GM23338 (cell line): ENCODE measurements at places on chromosomes 12 and 14.

DNA sequence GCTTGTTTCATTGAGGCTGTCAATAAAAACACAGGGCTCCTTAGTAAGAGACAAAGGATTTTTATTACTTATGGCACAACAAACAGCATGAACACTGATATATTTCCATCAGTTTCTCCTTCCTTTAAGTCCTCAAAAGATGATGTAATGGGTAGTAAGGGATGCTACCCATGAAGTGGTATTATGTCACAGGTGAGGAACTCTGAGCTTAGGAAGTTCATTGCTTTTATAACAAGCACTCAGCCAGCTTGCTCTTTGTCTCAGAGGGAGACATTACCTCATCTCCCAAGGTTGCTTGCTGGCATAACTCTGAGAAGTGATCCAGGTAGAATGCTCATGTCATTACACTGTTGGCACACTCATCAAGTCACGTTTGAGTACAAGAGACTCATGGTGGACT, 287.0 kb upstream of the OR4E1 start:
- DNase-seq = no peak
- no peak overlapping the region for H3K27ac ChIP-seq
- H3K4me3 ChIP-seq = no peak overlapping the region
- H3K4me1 ChIP-seq = no peaks in the 10 kb centered on the region
- H3K27me3 ChIP-seq = no peaks in the 10 kb centered on the region

- peak; percentile 82 for DNase-seq
- H3K27ac ChIP-seq = no peak overlapping the region
- peaks cover 17% of the 10 kb centered on the region for H3K4me1 ChIP-seq
- no peaks in the 10 kb centered on the region for H3K36me3 ChIP-seq
These were observed 227.7 kb upstream of the CRY1 start for GRCh38 chr12:107320929-107321631.

GRCh38 chr12:53991077-53991460, 6.1 kb downstream of the HOXC10 start:
- DNase-seq = no peak
- peaks cover 42% of the 10 kb centered on the region for H3K4me1 ChIP-seq
- H3K4me3 ChIP-seq = no peak overlapping the region
- peaks cover 100% of the 10 kb centered on the region for H3K27me3 ChIP-seq
- H3K36me3 ChIP-seq = no peaks in the 10 kb centered on the region

DNA sequence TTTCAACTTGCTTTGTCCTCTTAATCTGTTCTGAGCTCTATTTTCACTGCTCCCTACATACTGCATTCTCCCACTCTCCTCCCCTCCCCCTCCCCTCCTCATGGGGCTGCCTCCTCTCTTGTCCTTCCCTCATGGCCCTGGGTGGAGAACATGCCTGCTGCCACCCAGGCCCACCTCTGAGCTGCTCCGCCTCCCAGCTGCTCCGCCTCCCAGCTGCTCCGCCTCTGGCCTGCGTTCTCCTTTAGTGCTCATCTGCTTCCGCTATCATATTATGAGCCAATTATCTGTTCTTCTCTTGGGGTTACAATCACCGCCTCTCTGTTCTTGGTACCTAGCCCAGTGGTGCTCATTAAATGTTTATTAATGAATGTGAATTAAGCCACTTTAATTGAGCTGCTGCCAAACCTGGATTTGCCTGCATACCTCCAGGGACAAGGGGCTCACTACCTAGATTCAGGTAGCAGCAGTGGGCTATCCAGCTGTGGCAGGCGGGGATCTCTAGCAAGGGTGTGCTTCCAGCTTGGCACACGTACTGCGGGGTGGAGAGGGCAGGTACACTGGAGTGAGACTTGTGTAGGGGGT, 32.0 kb upstream of the FAM181A start:
- peaks cover 20% of the 10 kb centered on the region for H3K4me1 ChIP-seq
- no peaks in the 10 kb centered on the region for H3K27me3 ChIP-seq
- H3K4me3 ChIP-seq = no peak overlapping the region
- DNase-seq = peak; percentile 67

- no peak for DNase-seq
- no peaks in the 10 kb centered on the region for H3K27me3 ChIP-seq
- H3K4me1 ChIP-seq = 0 out of 2 replicates have a peak, but pooled peaks cover 3% of the 10 kb centered on the region
- H3K36me3 ChIP-seq = no peaks in the 10 kb centered on the region
These were observed 55.3 kb upstream of the STON2 start for GRCh38 chr14:81455390-81455789.

GRCh38 chr12:92921877-92922276, 7.2 kb downstream of the EEA1 start:
- no peaks in the 10 kb centered on the region for H3K36me3 ChIP-seq
- DNase-seq = no peak
- H3K4me1 ChIP-seq = peaks cover 8% of the 10 kb centered on the region
- no peak overlapping the region for H3K4me3 ChIP-seq
- H3K27ac ChIP-seq = no peak overlapping the region

DNA sequence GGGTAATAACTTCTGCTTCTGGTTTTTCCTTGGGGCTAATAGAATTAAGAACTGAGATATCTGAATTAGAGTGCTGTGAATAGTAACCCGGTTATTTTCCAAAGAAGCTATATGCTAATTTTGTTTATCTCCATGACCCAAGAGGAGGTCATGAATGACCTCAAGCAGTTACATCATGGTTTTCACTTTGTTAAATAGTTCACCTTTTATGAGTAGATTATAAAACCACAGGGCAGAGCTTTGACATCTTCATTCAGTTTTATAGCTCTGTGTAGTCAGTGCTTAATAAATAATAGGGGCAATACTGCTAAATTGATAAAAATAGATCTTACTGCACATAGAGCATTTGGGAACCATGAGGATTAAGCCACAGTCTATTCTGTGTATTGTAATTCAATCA, 462.2 kb downstream of the LRIG3 start:
- no peaks in the 10 kb centered on the region for H3K4me1 ChIP-seq
- no peak for DNase-seq
- H3K27me3 ChIP-seq = no peaks in the 10 kb centered on the region
- H3K27ac ChIP-seq = no peak overlapping the region
- H3K4me3 ChIP-seq = no peak overlapping the region

GRCh38 chr14:91341751-91342154, 75.9 kb downstream of the CCDC88C start:
- no peaks in the 10 kb centered on the region for H3K4me1 ChIP-seq
- H3K4me3 ChIP-seq = no peak overlapping the region

- H3K27me3 ChIP-seq = no peaks in the 10 kb centered on the region
- H3K36me3 ChIP-seq = no peaks in the 10 kb centered on the region
- H3K27ac ChIP-seq = no peak overlapping the region
These were observed 98.4 kb downstream of the CCDC60 start for GRCh38 chr12:119432949-119433348.

DNA sequence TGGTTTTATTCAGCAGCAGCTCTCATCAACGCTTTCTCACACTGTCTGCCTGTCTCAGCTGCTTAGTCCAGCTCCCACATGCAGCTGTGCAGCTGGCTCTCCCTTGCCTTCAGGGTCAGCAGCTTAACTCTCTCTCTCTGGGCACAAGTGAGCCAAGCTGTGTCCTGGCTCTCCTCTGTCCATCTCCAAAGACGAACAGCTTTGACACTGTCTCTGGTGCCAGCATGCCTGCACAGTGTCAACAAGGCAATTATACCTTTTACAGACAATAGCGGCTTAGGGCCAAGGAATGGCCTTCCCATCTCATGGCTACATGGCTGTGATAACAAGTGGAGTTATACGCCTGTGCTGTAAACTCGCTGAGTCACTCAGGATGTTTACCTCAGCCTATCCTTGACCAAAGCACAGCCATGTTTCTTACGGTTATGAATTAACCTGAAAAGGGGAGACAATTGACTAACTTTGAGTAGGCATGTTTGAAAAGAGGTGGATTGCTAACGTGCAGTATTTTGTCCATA, 38.4 kb upstream of the MANSC4 start:
- no peak overlapping the region for H3K4me3 ChIP-seq
- H3K27me3 ChIP-seq = no peaks in the 10 kb centered on the region
- no peaks in the 10 kb centered on the region for H3K4me1 ChIP-seq
- no peak overlapping the region for H3K27ac ChIP-seq

DNA sequence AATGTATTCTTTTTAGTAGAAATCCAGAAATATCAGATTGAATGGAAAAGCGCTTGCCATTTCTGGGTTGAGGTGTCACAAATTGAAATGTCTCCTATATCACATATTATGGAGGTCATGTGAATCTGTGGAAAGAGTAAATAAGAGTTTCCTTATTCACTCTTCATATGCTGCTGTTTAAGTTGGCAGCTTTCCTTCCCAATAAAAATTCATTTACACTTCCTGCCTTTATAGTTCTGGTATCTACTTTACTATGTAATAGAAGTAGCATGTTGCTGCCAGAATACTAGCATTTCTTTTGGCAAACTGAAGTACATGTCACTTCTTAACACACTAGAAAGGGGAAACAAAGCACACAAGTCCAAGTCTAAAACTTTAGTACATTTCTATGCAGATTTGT, 60.8 kb downstream of the SDR9C7 start:
- H3K36me3 ChIP-seq = peaks cover 2% of the 10 kb centered on the region; the same call in 1 of the 2 replicates
- DNase-seq = no peak
- peaks cover 9% of the 10 kb centered on the region for H3K4me1 ChIP-seq
- H3K27me3 ChIP-seq = no peaks in the 10 kb centered on the region
- H3K27ac ChIP-seq = no peak overlapping the region

DNA sequence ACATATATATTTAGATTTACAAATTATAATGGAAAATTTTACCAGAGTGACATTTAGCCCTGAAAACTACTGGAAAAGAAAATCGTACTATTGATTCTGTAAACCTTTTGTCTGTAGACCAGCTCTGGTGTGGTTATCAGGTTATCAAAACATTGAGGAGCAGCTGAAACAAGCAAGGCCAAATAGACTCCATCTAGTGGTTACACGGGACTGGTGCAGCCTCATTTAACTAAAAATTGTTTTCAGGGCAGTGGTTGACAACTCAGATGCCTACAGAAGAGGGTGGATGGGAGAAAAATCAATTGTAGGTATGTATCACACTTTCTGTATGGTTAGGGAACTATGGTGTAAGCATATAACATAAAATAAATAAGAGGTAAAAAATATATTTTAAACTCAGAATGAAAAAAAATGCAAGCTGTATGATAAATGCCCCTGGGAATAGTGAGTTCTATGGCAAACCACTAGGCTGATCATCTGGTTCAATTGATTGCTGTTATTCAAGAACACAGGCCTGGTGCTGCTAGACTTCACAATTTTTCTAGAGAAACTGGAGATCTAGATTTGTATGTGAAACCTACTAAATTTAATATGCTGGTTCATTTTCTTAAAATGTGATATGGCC, 51.2 kb downstream of the ACSS3 start:
- H3K27ac ChIP-seq = no peak overlapping the region
- DNase-seq = peak; percentile 81
- H3K36me3 ChIP-seq = no peaks in the 10 kb centered on the region
- H3K27me3 ChIP-seq = no peaks in the 10 kb centered on the region
- H3K4me1 ChIP-seq = no peaks in the 10 kb centered on the region
- no peak overlapping the region for H3K4me3 ChIP-seq

DNA sequence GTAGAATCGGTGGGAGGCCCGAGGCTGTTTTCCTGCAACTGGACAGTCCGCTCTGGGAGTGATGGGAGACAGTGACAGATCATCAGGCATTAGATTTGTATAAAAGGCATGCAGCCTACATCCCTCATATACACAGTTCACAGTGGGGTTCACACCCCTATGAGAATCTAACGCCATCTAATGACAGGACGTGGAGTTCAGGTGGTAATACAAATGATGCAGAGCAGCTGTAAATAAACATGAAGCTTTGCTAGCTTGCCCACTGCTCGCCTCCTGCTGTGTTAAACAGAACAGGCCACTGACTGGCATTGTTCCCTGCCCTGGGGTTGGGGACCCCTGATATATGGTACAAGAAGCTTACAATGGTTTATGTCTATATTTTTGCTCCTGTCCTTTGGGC, 179.0 kb downstream of the LRFN5 start:
- DNase-seq = peak; percentile 24
- H3K36me3 ChIP-seq = no peaks in the 10 kb centered on the region
- no peak overlapping the region for H3K27ac ChIP-seq
- no peaks in the 10 kb centered on the region for H3K4me1 ChIP-seq
- no peaks in the 10 kb centered on the region for H3K27me3 ChIP-seq

- DNase-seq = no peak
- no peak overlapping the region for H3K27ac ChIP-seq
- no peak overlapping the region for H3K4me3 ChIP-seq
- no peaks in the 10 kb centered on the region for H3K4me1 ChIP-seq
These were observed 17.5 kb downstream of the YBX3 start for GRCh38 chr12:10705655-10706054.

DNA sequence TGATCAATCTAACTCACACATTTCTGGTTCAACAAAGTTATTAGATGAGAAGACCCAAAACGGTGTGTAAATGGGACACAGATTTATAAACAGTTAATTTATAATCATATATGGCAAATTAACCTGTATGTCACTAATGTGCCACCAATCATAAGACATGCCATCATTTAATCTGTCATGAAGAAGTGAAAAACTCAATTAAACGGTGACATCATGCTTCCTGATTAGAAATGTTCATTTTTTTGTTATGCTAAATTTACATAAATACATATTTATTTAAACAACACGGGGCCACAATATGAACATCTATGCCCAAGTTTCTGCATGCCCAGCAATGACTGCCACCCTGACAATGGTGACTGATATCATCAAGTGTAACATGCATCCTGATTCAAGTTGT, 164.1 kb upstream of the EEA1 start:
- no peaks in the 10 kb centered on the region for H3K36me3 ChIP-seq
- DNase-seq = no peak
- H3K4me3 ChIP-seq = no peak overlapping the region
- no peaks in the 10 kb centered on the region for H3K4me1 ChIP-seq
- no peaks in the 10 kb centered on the region for H3K27me3 ChIP-seq

- no peak overlapping the region for H3K27ac ChIP-seq
- H3K36me3 ChIP-seq = no peaks in the 10 kb centered on the region
- no peak overlapping the region for H3K4me3 ChIP-seq
- H3K27me3 ChIP-seq = no peaks in the 10 kb centered on the region
- no peak for DNase-seq
These were observed 50.5 kb downstream of the ATF7 start for GRCh38 chr12:53575502-53576249.

DNA sequence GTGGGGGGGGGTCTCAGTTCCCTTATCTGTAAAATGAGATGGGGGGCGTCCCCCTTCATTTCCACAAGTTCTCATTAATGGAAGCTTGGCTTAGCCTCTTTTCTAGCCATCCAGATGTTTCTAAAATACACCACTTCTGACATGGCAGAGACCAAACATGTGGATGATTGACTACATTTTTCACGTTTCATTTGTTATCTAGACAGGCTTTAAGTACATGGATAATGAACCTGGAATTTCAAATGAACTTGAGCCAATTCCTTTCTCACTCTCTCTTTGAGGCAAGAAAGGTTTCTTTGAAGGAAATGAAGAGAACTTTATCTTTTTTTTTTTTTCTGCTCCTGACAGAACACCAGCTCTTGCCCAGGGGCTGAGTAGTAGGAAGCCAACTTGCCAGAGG, 39.1 kb downstream of the CCDC60 start:
- H3K27ac ChIP-seq = no peak overlapping the region
- H3K4me1 ChIP-seq = peaks cover 21% of the 10 kb centered on the region
- no peaks in the 10 kb centered on the region for H3K36me3 ChIP-seq
- H3K4me3 ChIP-seq = no peak overlapping the region
- H3K27me3 ChIP-seq = no peaks in the 10 kb centered on the region
